ENCODE measurements at places on chromosomes 12 and 14.

DNA sequence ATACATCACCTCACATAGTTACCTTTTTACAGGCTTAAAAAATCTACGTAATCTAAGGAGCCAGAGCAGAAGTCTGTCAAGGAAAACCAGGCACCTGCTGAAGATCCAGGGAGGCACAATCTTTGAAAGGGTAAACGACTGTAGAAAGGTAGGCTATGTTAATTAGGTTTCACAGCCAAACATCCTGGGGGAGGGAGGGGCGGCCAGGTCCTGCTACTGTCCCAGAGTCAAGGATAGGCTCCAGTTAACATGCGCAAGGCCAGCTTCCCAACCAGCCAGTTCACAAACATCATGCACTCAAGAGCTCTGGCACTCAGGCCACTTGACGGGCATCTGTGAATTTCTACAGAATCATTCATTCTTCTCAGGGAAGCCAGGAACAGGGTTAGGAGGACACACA is 22.9 kb downstream of the NIN start:
- DNase-seq, result no peak

GRCh38 chr12:18296909-18297280 is 35.6 kb downstream of the PIK3C2G start:
- no peak for DNase-seq

DNA sequence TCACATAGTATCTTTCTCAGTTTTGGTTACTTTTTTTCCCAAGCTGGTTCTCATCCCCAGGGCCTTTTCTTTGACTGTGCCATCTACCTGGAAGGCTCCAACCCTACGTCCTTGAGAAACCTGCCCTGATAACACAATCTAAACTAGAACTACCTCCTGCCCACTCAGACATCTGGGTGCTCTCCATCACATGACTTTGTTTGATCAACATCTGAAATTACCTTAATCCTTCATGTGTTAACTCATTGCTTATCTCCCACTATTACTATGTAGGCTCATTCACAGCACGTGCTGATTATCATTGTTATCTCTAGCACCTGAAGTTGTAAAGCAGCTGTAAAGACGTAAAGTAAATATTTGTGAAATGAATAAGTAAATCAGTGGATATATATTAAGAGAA is 784.0 kb downstream of the TMTC2 start:
- DNase-seq, result no peak

- DNase-seq, result no peak
Observed at GRCh38 chr12:86711731-86712130, 455.5 kb upstream of the MGAT4C start.

GRCh38 chr12:93047118-93047517 is 118.0 kb upstream of the EEA1 start:
- DNase-seq, result no peak

DNA sequence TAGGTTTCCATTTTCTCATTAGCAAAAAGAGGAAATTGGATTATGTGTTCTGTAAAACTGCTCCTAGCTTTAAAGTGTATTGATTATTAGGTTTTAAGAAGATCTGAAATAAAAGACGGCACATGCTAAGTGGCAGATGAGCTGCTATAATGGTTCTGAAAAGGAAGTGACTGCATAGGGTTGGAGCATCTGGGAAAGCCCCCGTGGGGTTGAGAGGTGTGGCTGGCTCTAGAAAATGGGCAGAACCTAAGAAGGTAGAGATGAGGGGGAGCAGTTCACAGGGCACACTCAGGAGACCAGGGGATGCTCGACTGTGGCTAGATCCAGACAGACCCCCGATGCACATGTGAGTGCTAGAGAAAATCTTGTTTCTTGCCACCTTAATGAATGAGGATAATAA is 1.9 kb downstream of the IFNG-AS1 start:
- DNase-seq, result no peak
